COLO829 (cell line): ENCODE measurements at places on chromosomes 5 and 9.

DNA sequence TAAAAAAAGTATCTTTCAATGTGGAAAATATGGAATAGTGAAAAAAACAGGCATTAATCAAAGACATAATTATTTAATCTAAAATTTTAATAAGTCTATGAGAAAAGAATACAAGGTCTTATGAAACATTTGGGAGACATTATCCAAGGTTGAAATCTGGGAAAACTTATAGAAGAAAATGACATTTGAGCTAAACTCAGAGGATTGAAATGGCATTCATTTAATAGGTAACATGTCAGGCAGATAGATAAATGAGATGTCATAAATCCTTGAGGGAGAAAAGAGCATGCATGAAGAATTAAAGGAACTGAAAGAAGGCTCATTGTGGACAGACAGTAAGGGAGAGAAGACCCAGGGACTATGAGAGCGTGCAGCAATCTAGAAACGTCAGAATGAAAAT lies 284.4 kb downstream of the PRR16 start:
- no peak for DNase-seq

- DNase-seq = peak; percentile 20
Observed at GRCh38 chr9:14433351-14434157, 119.6 kb upstream of the NFIB start.

- no peak for DNase-seq
Observed at GRCh38 chr5:156419661-156420060, 92.7 kb downstream of the SGCD start.

DNA sequence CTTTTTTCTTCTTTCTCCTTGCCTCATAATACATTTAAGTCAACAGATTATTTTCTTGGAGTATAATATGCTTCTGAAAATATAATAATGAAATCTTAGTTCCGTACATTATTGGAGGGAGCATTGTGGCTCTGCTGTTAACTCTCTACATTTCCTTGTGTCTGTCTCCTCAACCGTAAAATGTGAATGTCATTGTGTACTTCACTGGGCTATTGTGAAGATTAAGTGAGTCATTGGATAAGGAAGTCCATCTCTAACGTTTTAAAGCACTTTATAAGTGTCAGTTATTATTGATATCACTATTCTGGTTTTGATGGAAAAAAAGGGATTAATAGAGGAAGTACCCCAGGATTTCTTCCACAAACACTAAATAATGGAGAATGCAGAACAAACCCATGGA lies 304.5 kb upstream of the RFX3 start:
- no peak for DNase-seq

- DNase-seq = no peak
Observed at GRCh38 chr9:27227192-27227591, 69.8 kb downstream of the EQTN start.

DNA sequence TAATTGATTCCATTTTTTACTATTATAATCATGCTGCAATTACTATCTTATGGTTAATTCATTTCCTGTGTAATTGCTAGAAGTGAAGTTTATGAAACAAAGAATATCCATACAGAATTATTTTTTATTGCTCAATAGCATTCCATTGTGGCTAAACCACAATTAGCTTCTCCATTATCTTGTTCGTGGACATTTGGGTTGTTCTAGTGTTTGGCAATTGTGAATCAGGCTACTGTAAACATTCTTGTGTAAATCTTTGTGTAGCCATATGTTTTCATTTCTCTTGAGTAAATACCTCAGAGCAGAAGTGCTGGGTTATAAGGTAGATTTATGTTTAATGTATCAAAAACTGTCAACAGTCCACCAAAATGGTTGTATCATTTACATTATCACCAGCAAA lies 341.1 kb downstream of the MAT2B start:
- no peak for DNase-seq

GRCh38 chr5:59529239-59529638 lies 364.3 kb downstream of the PDE4D start:
- DNase-seq = no peak

- no peak for DNase-seq
Observed at GRCh38 chr5:132008961-132009680, 2.3 kb downstream of the ACSL6 start.

DNA sequence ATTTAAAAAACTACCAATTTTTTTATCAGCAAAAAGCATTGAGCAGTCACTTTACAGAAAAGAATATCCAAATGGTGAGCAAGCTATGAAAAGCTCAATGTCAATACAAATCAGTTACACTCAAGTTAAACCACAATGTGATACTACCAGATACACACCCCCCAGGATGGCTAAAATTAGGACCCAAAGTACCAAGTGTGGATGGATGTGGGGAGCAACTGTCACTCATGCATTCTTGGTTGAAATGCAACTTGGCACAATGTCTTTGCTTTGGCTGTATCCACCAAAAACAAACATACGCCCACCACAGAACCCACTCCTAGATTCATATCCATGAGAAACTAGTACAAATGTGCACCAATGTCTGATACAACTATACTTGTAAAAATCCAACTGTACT lies 120.0 kb upstream of the IRX1 start:
- no peak for DNase-seq

- DNase-seq = no peak
Observed at GRCh38 chr5:57410374-57411320, 72.0 kb downstream of the ACTBL2 start.
